H54 (cell line): ENCODE measurements at places on chromosomes 13 and 19.

GRCh38 chr13:95226932-95227695, 74.1 kb downstream of the ABCC4 start:
- no peak for DNase-seq

DNA sequence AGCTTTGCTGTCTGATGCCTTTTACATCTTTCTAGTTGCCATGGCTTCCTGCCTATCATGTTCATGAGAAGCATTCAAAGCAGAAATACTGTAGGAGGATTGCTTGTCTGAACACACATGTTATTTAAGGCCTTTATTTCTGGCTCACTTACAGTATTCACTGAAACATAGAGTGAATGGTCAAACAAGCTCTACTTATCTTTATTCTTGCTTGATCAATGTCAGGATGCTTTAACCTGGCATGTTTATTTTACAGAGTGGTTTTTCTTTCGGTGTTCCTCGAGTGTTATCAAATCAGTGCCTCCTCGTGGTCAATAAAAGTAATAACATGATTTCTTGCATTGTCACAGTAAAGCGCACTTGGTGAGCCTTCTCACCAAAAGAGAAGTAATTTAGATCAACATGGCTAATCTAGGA, 73.5 kb upstream of the PCDH17 start:
- no peak for DNase-seq

GRCh38 chr13:51618626-51619025, 34.4 kb downstream of the WDFY2 start:
- no peak for DNase-seq

- DNase-seq = no peak
These were observed 25.5 kb downstream of the NEK5 start for GRCh38 chr13:52103386-52103785.

DNA sequence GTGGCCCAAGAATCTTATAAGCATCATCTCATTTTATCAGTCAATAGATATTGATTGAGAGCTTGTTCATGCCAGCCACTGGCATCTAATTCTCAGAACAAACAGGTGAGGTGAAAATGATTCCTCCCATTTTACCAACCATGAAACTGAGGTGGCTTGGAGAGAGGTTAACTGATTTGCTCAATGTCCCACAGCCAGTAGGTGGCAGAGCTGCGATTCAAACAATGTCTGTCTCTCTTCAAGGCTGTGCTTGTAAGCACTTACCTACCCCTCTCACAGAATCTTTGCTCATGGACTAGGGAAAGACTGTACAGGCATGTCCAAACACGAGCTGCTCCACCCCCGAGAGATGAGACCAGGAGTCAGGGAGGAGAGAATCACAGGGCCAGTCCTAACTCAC, 21.5 kb upstream of the GSX1 start:
- DNase-seq = no peak

DNA sequence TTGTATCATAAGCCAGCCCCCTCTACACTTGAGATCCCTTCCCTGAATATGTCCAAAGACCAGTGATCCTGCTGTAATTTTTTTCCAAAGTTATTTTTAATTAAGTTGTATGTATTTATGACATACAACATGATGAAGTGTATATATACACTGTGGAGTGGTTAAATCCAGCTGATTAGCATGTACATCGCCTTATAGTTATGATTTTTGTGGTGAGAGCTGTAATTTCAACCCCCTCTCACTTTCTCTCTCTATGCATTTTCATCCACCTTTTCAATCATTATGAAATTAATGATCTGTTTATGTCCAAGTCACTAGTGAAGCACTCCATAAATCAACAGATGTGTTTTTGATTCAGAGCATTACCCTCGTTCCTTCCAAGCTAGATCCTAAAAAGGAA, 85.3 kb downstream of the KCTD12 start:
- no peak for DNase-seq

DNA sequence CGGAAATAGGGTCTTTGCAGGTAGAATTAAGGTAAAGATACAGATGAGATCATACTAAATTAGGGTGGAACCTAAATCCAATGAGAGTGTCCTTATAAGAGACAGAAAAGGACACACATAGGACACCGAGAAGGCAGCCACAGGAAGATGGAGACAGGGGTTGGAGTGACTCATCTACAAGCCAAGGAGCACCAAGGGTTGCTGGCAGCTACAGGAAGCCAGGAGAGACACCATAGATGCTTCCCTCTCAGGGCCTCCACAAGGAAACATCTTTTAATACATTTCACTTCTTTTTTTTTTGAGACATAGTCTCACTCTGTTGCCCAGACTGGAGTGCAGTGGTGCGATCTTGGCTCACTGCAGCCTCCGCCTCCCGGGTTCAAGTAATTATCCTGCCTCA, 10.1 kb downstream of the TMEM143 start:
- no peak for DNase-seq

DNA sequence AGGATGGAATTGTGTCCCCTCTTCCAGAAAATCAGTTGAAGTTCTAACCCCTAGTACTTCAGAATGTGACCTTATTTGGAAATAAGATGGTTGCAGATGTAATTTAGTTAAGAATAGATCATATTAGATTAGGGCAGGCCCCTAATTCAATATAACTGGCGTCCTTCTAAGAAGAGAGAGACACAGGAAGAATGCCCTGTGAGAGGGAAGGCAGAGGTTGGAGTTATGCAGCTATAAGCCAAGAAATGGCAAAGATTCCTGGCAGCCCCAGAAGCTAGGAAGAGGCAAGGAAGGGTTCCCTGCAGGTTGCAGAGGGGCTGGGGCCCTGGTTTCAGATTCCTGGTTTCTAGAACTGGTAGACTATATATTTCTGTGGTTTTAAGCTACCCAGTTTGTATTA, 30.0 kb downstream of the HS6ST3 start:
- DNase-seq = no peak

DNA sequence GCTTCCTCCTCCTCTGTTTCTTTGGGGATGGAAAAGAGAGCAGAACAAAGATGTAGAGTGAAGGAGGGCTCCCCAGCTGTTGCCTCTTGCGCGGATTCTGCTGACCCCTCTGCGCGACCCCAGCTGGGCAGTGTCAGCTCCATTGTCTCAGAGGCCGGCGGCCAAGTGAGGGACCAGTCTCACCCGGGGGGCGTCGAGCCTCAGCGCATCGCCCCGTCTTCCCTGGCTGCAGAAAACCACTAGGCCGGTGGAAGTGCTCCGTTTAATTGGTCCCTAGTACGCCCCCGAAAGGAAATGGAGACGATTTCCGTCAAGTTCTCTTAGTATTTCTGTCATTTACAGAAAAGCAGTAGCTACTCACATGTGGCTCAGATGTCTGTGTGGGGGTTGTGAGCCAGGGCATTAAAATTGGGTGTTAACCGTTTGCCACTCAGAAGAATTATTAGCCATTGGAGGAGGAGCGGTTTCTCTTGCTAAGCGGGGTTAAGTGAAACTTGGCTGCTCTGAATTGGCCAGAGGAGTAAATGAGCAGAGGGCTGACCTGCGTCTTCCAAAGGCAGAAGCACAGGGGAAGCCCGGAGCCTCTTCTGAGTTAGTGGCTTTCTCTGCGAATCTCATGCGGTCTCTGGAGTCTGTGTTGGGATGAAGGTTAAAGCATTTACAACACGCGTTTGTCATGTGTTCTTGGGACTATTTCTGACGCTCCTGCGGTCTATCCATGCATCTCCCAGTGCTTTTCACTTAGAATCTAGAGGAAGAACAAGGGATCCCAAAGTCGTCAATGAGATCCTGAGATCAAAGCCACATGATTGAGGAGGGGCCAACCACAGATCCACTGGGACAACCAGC, 132.8 kb upstream of the MYO16 start:
- no peak for DNase-seq
